ENCODE measurements at places on chromosomes 5 and 9.

DNA sequence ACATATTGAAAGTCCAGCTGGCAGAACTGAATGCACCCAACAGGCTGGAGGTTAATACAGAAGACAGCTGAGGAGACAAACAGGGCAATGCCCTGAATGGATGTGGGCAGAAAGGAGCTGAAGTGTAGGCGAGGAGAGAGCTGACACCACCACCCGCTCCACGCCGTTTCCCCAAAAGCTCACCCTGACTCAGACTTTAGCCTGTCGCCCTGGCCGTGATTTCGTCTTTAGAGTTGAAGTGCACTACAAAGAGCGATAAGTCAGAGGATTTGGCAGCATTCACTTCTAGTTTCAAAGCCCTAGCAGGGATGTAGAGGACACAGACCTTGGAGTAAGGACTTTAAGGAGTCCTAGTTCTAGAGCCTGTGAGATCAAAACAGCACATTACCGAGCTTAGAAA lies 2.2 kb upstream of the ERAP1 start:
- DNase-seq, result no peak
- H3K27me3 ChIP-seq, result no peaks in the 10 kb centered on the region
- no peaks in the 10 kb centered on the region for H3K36me3 ChIP-seq
- no peak overlapping the region for H3K27ac ChIP-seq
- H3K4me1 ChIP-seq, result no peaks in the 10 kb centered on the region

DNA sequence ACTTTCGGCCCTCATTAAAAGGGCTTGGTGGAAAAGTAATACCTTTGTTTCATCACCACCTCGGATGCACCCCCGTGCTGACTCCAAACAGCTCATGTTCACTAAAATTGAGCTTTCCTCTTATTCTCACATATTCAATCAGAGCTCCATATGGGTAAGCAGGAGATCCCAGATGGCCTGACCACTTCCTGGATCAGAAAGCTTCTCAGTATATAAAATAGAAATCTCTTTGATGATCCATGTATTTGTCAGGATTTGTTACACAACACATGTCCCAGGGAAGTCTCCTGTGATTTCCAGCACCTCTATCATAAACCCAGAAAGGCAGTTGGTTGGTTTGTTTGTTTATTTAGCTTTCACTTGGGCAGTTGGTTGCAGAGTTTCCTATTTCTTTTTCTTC lies 402.0 kb downstream of the MLLT3 start:
- no peak overlapping the region for H3K27ac ChIP-seq
- no peak overlapping the region for H3K4me3 ChIP-seq
- H3K27me3 ChIP-seq, result no peaks in the 10 kb centered on the region
- H3K4me1 ChIP-seq, result no peaks in the 10 kb centered on the region
- no peak for DNase-seq

GRCh38 chr5:914174-914573 lies 21.5 kb downstream of the TRIP13 start:
- H3K27me3 ChIP-seq, result no peaks in the 10 kb centered on the region
- peaks cover 83% of the 10 kb centered on the region for H3K36me3 ChIP-seq
- H3K27ac ChIP-seq, result no peak overlapping the region
- no peak overlapping the region for H3K4me3 ChIP-seq

- peak; percentile 74 for DNase-seq
- peaks cover 23% of the 10 kb centered on the region for H3K27me3 ChIP-seq
- H3K27ac ChIP-seq, result no peak overlapping the region
- peak overlapping the region; percentile 80 for H3K4me3 ChIP-seq
- no peaks in the 10 kb centered on the region for H3K4me1 ChIP-seq
Observed at GRCh38 chr5:95620870-95621838, 1.3 kb downstream of the GPR150 start.

GRCh38 chr5:123119334-123119986 lies 30.4 kb downstream of the PRDM6 start:
- DNase-seq, result peak; percentile 92
- H3K36me3 ChIP-seq, result no peaks in the 10 kb centered on the region

- H3K27me3 ChIP-seq, result peaks cover 11% of the 10 kb centered on the region
- H3K4me3 ChIP-seq, result no peak overlapping the region
- H3K36me3 ChIP-seq, result no peaks in the 10 kb centered on the region
- no peak overlapping the region for H3K27ac ChIP-seq
- DNase-seq, result no peak
Observed at GRCh38 chr5:33937707-33938506, 1.7 kb downstream of the RXFP3 start.

All from H9 (cell line).